ENCODE measurements at places on chromosomes 2 and 18. TPM values are rescaled to one million over a fixed set of nuclear protein-coding genes. Genes with fewer than 3 reads are reported as not detected.

Gene CNTNAP5
- total RNA-seq: not detected

Gene BCL11A
- 0.20 TPM for total RNA-seq

Gene DLGAP1
- total RNA-seq: 0.01 TPM

Gene DSC3
- total RNA-seq: 2.2 TPM

Gene KCNG2
- not detected for total RNA-seq

Gene ATP5MC3
- 383 TPM for total RNA-seq

Gene INPP5D
- 0.29 TPM for total RNA-seq

Gene GAL3ST2
- 0.34 TPM for total RNA-seq

Gene ACMSD
- not detected for total RNA-seq

Gene TMEM247
- not detected for total RNA-seq

Gene MEIS1
- total RNA-seq: 1.9 TPM

Gene PUS10
- 3.2 TPM for total RNA-seq

Gene VSNL1
- total RNA-seq: not detected

Gene LYG2
- not detected for total RNA-seq

Gene LHCGR
- not detected for total RNA-seq

Gene SCYGR2
- not detected for total RNA-seq

Gene CNNM3
- 15.6 TPM for total RNA-seq

Gene AGAP1
- 24.3 TPM for total RNA-seq

Gene POTEC
- total RNA-seq: not detected

Gene C2orf80
- total RNA-seq: not detected

Gene RAX
- total RNA-seq: not detected

Gene CD8B2
- total RNA-seq: not detected

Gene PEX13
- total RNA-seq: 15.0 TPM

Gene ITGA6
- total RNA-seq: 48.1 TPM

Gene MGAT5
- 17.7 TPM for total RNA-seq

Gene CLEC4F
- not detected for total RNA-seq

Gene CD207
- not detected for total RNA-seq
